ENCODE measurements at places on chromosomes 6 and 20. TPM values are rescaled to one million over a fixed set of nuclear protein-coding genes. Genes with fewer than 3 reads are reported as not detected.

The PSMF1 gene
- 43.6 TPM for total RNA-seq

The ZFP57 gene
- total RNA-seq: not detected

The FAXC gene
- under 0.01 TPM for total RNA-seq

The MLN gene
- total RNA-seq: not detected

The GPLD1 gene
- 24.0 TPM for total RNA-seq

The AIF1 gene
- 12.2 TPM for total RNA-seq

The APOBEC2 gene
- total RNA-seq: not detected

The TPD52L1 gene
- 49.7 TPM for total RNA-seq

The RIPOR3 gene
- 90.3 TPM for total RNA-seq

The SAMD10 gene
- total RNA-seq: 1.4 TPM

The ME1 gene
- total RNA-seq: 4.3 TPM

The TUBB2B gene
- total RNA-seq: 4.6 TPM

The VSTM2L gene
- 0.50 TPM for total RNA-seq

The CENPQ gene
- total RNA-seq: 3.5 TPM

The NANP gene
- total RNA-seq: 5.0 TPM

The GSTA3 gene
- not detected for total RNA-seq

The FOXS1 gene
- total RNA-seq: 0.25 TPM

The ANKRD66 gene
- total RNA-seq: not detected
